Esophagus muscularis mucosa (tissue), 4 donors: ENCODE measurements at places on chromosomes 7 and 10. TPM values are rescaled to one million over a fixed set of nuclear protein-coding genes. Genes with fewer than 3 reads are reported as not detected.

SEMA3E gene
- 11.2 TPM for total RNA-seq

DNA sequence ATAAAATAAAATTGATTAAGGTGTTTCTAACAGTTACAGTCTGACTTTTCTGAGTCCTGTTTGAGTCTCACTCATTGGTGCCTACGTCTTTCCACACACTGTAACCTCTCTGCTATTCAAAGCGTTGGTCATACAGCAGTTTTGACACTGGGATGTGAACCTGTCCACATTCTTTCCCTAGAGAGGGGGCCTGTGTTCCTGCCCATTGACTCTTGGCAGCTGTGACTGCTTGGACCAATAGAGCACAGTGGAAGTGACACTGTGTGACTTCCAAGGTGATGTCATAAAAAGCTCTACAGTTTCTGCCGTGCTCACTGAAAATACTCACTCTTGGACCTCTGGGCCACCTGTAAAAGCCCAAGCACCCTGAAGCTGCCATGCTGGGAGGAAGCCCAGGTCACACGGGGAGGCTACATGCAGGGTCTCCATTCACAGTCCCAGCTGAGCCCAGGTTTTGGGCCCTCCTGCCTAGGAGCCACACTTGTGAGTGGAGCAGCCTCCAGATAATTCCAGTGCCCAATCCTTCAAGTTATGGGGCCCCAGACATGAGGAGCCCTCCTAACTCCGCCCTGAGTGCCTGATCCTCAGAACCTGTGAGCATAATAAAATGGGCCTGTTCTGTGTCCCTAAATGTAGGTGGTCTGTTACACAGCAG lies 704 bp upstream of the ANTXRL start:
- H3K36me3 ChIP-seq: no peaks in the 10 kb centered on the region
- no peak overlapping the region for H3K4me3 ChIP-seq
- peaks cover 29% of the 10 kb centered on the region for H3K4me1 ChIP-seq
- H3K27ac ChIP-seq: no peak overlapping the region

TET1 gene
- 8.9 TPM for total RNA-seq

DNA sequence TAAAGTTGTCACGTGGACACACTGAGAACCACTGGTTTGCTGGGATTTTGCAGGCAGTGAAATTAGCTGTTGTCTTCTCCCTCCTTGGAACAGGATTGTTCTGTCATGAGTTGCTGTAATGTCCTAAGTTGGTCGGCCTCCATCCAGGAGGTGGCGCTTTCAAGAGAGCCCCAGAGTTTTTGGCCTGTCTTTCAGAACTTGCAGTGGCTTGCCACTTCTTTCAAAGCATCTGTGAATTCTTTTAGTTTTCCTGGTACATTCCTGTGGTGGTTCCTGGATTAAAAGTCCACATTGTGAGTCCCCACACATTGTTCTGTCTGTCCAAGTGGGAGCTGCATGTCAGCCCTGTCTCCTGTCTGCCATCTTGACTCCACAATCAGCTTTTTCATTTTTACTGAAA lies 133.8 kb downstream of the PON1 start:
- no peaks in the 10 kb centered on the region for H3K27me3 ChIP-seq
- DNase-seq: no peak

GTF2IRD2 gene
- 20.5 TPM for total RNA-seq

DNA sequence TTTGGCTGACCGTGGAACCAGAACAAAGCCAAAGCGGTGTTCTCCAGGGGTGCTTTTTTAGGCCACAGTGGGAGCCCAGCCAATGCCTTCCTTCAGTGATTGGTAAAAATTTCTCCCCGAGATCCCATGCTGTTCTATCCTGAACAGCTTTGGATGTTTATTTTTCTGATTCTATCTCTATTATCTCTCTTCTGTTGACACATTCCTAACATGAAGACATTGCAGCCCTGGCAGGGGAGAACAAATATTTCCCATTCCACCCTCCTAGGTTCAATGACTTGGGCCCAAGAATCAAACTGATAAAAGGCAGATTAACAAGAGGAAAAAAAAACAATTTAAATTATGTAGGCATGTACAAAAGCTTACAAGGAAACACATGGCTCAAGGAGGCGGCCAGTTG lies 162.7 kb downstream of the PFKFB3 start:
- H3K4me3 ChIP-seq: no peak overlapping the region
- H3K27ac ChIP-seq: no peak overlapping the region
- no peak for DNase-seq
- H3K36me3 ChIP-seq: no peaks in the 10 kb centered on the region
- H3K27me3 ChIP-seq: no peaks in the 10 kb centered on the region
- H3K4me1 ChIP-seq: no peaks in the 10 kb centered on the region

- no peaks in the 10 kb centered on the region for H3K27me3 ChIP-seq
- peaks cover 18% of the 10 kb centered on the region for H3K4me1 ChIP-seq
These were observed 87.4 kb upstream of the ZMIZ1 start for GRCh38 chr10:78981257-78981969.

GRCh38 chr7:158127241-158127640 lies 460.4 kb downstream of the PTPRN2 start:
- no peak overlapping the region for H3K27ac ChIP-seq
- no peaks in the 10 kb centered on the region for H3K4me1 ChIP-seq
- no peak overlapping the region for H3K4me3 ChIP-seq
- DNase-seq: no peak
- no peaks in the 10 kb centered on the region for H3K27me3 ChIP-seq
- H3K36me3 ChIP-seq: no peaks in the 10 kb centered on the region

DNA sequence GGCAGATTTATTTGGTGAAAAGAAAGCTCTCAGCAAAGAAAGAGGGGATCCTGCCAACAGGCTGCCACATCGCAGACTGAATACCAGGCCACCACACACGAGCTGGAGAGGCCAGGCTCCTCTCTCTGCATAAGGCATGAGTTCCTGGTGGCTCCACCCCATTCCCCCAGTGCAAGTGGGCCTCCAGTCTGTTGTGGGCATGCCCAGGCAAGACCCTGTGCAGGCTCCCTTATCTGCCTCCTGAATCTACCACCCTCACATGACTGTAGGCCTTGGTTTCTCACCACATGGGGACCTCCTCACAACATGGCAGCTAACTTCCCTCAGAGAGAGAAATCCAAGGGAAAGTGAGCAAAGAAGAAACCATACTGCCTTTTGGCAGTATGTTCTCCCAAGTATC lies 26.7 kb upstream of the CUL1 start:
- H3K27me3 ChIP-seq: no peaks in the 10 kb centered on the region
- no peaks in the 10 kb centered on the region for H3K4me1 ChIP-seq
- H3K36me3 ChIP-seq: no peaks in the 10 kb centered on the region

DNA sequence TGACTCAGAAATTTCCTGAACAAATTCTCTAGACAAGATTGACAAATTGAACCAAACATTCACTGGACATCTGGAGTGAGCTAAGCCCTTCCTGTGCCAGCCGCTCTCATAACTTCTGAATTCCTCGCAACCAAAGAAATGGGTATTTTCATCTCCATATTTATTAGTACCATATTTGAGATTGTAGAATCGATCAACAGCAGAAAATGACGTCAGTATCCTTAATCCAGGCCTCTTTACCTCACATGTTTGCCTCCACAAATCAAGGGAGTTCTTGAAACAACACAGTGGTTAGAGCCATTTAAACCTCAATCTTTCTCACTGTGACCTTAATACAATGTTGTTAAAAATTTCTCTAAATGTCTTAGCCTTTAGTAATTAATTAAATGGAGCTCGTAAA lies 735.6 kb upstream of the SORCS1 start:
- H3K27ac ChIP-seq: no peak overlapping the region
- H3K4me1 ChIP-seq: no peaks in the 10 kb centered on the region
- no peak overlapping the region for H3K4me3 ChIP-seq
- H3K27me3 ChIP-seq: no peaks in the 10 kb centered on the region

DNA sequence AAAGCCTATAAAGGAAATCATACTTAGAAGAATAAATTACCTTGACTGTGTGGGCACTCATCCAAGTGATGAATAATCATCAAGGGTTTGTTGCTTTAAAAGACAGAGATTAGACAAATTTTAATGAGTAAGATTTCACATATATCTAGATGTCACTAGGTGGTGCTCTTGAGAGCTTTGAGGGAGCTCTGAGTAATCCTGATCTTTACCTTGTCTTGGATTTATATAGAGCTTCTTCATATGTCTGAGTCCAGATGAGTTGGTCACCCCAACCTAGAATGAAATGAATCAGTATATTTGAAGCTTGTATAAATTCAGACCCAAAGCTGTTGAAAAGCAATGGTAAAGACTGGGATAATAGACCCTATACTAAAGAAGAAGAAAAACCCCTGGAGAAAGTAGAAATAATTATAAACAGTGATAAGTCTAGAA lies 3.7 kb downstream of the AGR2 start:
- H3K4me3 ChIP-seq: no peak overlapping the region
- no peaks in the 10 kb centered on the region for H3K27me3 ChIP-seq
- DNase-seq: no peak
- no peaks in the 10 kb centered on the region for H3K36me3 ChIP-seq
- H3K27ac ChIP-seq: no peak overlapping the region
- H3K4me1 ChIP-seq: no peaks in the 10 kb centered on the region

SPDYE9 gene
- total RNA-seq: not detected

SFTPA2 gene
- total RNA-seq: not detected

DNA sequence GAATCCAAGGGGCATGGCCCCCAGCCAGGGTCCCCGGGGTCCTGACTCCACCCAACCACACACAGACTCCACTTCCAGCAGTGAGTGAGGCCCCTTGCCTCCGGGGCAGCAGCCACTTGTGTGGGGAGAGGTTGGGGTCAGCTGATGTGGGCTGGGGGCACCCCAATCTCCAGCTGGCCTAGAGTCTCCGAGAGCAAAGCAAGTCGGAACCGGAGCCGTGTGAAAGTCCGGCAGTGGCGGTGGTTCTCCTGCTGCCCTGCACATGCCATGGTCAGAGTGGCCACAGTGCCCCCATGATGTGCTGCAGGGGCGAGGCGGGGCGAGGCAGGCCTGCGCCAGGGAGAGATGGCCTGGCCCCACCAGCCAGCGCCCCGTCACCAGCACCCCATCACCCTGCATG lies 74.6 kb downstream of the PDGFA start:
- no peaks in the 10 kb centered on the region for H3K36me3 ChIP-seq
- no peaks in the 10 kb centered on the region for H3K27me3 ChIP-seq
- DNase-seq: no peak
- no peak overlapping the region for H3K4me3 ChIP-seq
- no peak overlapping the region for H3K27ac ChIP-seq

DNA sequence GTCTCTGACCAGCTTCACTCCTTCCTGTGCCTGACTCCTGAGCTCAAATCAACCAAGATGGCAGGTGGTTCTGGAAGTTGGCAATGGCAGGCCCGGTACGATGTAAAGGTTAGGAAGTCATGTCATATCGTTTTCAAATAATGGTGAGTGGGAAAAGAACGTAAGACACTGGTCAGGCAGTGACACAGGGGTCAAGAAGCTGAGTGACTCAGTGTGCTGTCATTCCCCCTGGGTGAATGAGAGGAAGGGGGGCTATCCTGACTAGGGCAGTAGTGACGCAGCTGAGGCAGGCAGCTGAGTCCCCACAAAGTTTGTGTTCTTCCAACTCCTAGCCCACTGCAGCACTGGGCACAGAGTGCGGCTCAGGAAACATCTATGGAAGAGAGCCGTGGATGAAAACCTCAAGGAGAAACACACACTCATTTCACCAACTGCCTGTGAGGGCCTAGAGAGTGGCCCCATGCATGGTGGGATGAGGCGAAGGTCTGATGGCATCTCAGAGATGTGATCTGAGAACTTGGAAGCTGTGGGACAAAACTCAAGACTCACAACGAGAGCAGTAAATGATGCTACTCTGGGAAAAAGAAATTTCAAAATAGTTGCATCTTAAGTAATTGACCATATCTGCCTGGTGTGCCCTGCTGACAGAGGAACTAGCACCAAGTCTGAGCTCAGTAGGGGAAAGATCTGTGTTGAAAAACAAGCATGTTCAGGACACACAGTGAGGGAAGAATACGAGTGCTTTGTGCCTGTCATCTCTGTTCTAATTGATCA lies 23.2 kb downstream of the CREB3L2 start:
- DNase-seq: no peak
- no peak overlapping the region for H3K4me3 ChIP-seq
- H3K36me3 ChIP-seq: no peaks in the 10 kb centered on the region
- no peaks in the 10 kb centered on the region for H3K27me3 ChIP-seq
- peaks cover 100% of the 10 kb centered on the region for H3K4me1 ChIP-seq

DNA sequence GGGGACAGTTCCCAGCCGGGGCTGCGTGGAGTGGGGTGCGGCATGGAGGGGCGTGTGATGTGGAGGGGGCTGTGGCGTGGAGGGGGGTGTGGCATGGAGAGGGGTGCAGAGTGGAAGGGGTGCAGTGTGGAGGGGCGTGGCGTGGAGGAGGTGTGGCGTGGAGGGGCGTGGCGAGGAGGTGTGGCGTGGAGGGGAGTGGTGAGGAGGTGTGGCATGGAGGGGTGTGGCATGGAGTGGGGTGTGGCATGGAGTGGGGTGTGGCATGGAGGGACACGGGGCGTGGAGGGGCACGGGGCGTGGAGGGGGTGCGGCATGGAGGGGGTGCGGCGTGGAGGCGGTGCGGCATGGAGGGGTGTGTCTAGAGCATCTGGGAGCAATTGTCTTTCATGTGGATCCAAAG lies 33.6 kb downstream of the NKX6-2 start:
- no peak overlapping the region for H3K27ac ChIP-seq
- no peak for DNase-seq
- no peak overlapping the region for H3K4me3 ChIP-seq
- H3K36me3 ChIP-seq: peaks cover 79% of the 10 kb centered on the region
- H3K27me3 ChIP-seq: no peaks in the 10 kb centered on the region

GATA3 gene
- total RNA-seq: 0.19 TPM

PRSS37 gene
- not detected for total RNA-seq

- peaks cover 93% of the 10 kb centered on the region for H3K36me3 ChIP-seq
- peaks cover 72% of the 10 kb centered on the region for H3K4me1 ChIP-seq
- no peaks in the 10 kb centered on the region for H3K27me3 ChIP-seq
- no peak overlapping the region for H3K4me3 ChIP-seq
- peak overlapping the region; percentile 87 for H3K27ac ChIP-seq
These were observed 44.3 kb downstream of the NOD1 start for GRCh38 chr7:30434140-30434799.

GRCh38 chr10:74988832-74989561 lies 122.5 kb upstream of the SAMD8 start:
- H3K27ac ChIP-seq: peak overlapping the region; percentile 44
- DNase-seq: no peak
- no peaks in the 10 kb centered on the region for H3K27me3 ChIP-seq
- H3K4me3 ChIP-seq: no peak overlapping the region

DNA sequence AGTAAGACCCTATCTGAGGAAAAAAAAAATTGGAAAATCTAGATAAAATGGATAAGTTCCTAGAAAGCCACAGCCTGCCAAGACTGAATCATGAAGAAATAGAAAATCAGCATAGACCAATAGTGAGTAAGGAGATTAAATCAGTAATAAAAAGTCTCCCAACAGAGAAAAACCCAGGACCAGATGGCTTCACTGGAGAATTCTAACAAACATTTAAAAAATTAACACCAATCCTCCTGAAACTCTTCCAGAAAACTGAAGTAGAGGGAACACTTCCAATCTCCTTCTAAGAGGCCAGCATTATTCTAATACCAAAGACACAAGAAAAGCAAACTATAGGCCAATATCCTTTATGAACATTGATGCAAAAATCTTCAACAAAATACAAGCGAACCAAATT lies 8.8 kb upstream of the LIMK1 start:
- no peaks in the 10 kb centered on the region for H3K27me3 ChIP-seq
- H3K4me1 ChIP-seq: no peaks in the 10 kb centered on the region
- no peak for DNase-seq
- no peak overlapping the region for H3K4me3 ChIP-seq
- no peak overlapping the region for H3K27ac ChIP-seq
- no peaks in the 10 kb centered on the region for H3K36me3 ChIP-seq

- H3K4me3 ChIP-seq: no peak overlapping the region
- no peaks in the 10 kb centered on the region for H3K27me3 ChIP-seq
- H3K27ac ChIP-seq: no peak overlapping the region
- DNase-seq: no peak
These were observed 59.8 kb upstream of the OPN4 start for GRCh38 chr10:86594535-86594934.
